ENCODE measurements at places on chromosomes 2 and 18. TPM values are rescaled to one million over a fixed set of nuclear protein-coding genes. Genes with fewer than 3 reads are reported as not detected.

Gene HSPE1
- 84.8 TPM for total RNA-seq

Gene IMPACT
- total RNA-seq: 30.8 TPM

Gene CNTNAP5
- not detected for total RNA-seq

Gene PSMA8
- total RNA-seq: not detected

Gene ATP6V1C2
- 3.8 TPM for total RNA-seq

Gene NTSR2
- not detected for total RNA-seq

Gene LONRF2
- 19.9 TPM for total RNA-seq

Gene ARID5A
- total RNA-seq: 10.3 TPM

- DNase-seq: no peak
Observed at GRCh38 chr2:183259921-183260320, 135.7 kb downstream of the NUP35 start.

GRCh38 chr2:152603166-152603565, 114.1 kb downstream of the PRPF40A start:
- DNase-seq: no peak

DNA sequence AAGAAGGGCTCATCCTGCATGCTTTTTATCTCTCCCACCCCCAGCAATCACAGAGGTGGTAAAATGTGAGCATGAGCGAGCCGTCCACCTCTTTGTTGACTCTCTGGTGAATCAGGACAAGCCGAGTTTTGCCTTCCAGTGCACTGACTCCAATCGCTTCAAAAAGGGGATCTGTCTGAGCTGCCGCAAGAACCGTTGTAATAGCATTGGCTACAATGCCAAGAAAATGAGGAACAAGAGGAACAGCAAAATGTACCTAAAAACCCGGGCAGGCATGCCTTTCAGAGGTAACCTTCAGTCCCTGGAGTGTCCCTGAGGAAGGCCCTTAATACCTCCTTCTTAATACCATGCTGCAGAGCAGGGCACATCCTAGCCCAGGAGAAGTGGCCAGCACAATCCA, 19.5 kb downstream of the LIPG start:
- no peak for DNase-seq

DNA sequence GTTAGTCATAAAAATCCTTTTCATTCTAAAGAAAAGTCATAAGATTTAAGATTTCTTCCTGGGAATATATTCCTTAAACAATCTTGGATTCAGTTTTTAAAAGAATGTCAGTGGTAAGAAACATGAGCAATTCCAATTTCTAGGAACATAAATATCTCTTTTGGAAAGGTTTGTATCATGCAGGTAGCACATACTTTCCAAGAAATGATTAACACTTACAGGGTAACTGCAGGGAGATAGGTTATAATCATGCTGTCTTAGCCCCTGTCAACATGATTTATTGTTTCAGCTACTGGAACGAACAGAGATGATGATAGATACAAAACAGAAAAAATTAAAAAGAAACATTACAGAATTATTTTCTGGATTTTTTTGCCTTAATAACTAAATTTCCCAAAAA, 1537.7 kb downstream of the LRP1B start:
- no peak for DNase-seq

- no peak for DNase-seq
Observed at GRCh38 chr18:21652073-21652472, 40.0 kb downstream of the SNRPD1 start.

- no peak for DNase-seq
Observed at GRCh38 chr2:45731141-45731540, 79.7 kb downstream of the PRKCE start.

DNA sequence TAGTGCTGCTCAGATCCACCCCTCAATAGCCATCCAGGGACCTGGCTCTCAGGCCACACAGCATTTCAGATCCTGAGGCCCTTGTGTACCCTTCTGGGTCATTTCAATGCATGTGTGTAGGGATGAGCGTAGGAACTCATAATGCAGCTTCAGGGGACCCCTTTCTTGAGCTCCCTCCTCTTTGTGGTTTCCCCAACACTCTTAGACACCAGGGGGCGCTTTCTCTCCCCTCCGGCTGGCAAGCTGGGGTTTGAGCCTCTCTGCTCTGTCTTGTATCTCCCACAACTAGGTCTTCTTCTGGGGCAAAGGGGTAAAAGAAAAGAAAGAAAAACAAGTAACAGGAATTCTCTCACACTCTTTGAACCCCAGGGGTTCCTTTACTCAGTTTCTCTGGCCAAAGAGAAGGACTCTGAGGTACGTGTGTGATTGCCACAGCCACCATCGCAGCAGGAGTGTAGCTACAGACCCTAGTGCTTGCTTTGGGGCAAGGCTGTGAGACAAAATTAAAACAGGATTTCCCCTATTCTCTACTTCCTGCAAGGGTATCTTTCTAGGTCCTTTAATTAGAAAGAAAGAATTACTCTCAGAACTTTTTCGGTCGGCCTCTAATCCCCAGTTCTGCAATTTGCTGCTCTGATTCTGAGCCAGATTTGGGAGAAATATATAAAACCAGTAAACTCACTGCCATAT, 38.0 kb downstream of the CABYR start:
- peak; percentile 86 for DNase-seq

DNA sequence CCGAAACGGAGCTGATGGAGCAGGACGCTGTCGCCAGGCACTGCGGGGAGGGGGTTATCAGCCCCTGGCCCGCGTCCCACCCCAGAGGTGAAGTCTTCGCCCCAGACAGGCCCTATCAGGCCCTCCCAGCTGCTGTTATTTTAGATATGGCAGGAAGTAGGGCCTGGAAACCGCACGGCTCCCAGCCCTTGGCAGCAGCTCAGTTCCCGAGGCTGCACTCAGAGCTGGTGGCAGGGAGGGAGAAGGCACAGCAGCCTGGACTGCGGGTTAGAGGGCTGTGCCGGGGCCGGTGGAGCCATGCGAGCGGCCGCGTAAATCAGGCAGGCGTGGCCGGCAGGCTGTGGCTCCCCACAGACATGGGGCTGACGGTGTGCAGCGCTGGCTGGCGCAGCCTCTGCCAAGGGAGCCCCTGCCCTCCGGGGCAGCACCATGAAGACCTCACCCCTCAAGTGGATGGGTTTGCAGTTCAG, 111.4 kb downstream of the NFATC1 start:
- peak; percentile 50 for DNase-seq

DNA sequence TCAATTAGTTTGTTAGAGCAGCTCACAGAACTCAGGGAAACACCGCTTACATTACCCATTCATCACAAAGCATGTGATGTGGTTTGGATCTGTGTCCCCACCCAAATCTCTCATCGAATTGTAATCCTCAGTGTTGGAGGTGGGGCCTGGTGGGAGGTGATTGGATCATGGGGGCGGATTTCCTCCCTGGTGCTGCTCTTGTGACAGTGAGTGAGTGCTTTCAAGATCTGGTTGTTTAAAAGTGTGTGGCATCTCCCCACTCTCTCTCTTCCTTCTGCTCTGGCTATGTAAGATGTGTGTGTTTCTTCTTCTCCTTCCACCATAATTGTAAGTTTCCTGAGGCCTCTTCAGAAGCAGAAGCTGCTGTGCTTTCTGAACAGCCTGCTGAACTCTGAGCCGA, 63.5 kb upstream of the AGPS start:
- no peak for DNase-seq

DNA sequence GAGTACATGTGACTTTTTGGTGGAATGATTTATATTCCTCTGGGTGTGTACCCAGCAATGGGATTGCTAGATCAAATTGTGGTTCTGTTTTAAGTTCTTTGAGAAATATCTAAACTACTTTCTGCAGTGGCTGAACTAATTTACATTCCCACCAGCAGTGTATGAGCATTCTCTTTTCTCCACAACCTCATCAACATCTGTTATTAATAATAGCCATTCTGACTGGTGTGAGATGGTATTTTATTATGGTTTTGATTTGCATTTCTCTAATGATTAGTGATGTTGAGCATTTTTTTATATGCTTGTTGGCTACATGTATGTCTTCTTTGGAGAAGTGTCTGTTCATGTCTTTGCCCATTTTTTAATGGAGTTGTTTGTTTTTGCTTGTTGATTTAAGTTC, 267.4 kb upstream of the NT5C1B start:
- no peak for DNase-seq

DNA sequence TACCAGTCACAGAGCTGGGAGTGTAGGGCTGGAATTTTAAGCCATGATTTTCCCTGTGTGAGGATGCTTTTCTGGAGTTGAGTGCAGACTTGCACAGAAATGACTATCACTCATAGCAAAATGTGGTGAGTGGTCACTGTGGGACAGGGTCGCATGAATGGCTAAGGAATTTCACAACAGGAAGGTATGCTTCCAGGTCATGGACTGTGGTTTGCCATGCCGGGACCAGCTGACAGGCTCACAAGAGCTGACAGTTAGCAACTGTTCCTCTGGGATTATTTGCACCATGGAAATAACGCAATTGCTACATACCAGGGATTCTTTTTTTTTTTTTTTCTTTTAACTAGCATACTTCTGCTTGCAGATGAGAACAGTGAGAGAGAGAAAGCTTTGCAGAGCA, 3.8 kb upstream of the UXS1 start:
- DNase-seq: no peak

GRCh38 chr18:69588301-69588700, 187.6 kb downstream of the DOK6 start:
- no peak for DNase-seq

DNA sequence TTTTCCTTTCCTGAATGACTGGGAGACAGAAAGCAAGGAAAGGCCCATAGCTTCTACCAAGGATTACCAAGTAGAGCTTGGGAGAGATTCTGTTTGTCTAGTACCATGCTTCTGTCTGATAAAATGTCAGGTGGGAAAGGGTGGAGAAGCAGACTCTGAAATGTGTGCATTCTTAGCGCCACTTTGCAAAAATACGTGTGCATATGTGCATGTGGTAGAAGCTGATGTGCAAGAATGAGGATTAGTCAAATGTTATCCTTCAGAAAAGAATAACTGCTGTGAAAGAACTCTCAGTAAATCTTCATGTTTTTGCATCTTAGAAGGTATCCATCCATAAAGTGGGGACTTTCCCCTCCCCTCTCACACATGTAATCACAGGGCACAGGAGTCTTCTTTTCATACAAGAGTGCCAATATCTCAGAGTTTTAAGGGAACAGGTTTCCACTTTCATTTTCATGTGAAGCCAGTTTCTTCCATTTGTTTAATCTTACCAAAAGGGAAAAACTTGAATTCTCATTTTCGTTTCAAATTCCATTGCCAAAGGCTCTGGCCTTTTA, 15.4 kb upstream of the DGKD start:
- no peak for DNase-seq

DNA sequence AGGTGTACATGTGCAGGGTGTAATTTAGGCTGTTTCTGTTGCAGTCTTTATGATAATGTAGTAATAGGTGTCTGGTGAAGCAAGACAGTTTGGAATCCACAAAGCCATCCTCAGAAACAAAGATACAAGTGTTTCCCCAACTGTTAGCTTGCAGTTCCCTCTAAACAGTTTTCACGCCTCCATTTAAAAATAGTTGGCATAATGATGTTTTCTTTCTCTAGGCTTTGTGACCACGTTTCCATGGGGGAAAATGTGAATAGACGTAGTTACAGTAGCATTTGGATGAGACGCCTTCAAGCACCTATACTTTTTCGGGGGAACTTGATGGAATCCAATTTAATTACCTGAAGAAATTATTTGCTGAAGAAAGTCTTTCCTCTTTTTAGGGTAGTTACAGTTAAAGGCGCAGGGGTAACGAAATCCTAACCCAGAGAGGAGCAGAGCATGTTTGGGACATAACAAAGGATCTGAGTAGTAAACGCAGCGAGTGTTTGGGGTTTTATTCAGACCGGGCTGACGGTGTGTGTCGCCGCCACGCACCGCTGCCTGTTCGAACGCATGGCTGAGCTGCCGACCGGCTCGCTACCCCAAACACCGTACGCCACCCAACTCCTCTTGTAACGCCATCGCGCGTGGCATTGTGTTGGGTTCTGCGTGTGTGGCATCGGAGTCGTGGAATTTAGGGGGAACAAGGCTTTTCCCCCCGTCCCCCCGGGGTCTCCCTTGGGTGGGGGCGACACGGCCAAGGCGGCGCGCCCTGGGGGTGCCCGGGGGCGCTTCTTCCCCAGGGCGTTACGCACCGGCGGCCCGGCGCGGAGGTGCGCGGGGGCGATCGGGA, 681 bp upstream of the NRP2 start:
- DNase-seq: peak; percentile 58

DNA sequence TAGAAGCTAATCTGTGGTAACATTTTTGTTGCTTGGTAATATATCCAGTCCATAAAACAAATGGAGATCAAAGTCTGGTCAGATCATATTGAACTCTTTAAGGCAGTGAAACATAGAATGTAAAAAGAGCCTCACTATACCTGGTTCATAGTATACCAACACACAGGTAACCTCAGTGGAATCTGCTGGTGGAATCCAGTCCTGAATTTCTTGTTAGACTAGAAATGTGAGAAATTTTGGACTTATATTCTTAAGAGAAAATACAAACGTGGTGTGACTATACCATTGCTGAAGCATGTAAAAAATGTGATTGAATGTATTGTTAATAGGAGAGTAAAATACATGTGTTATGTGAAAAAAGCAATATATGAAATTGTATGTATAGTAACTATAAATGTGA, 46.1 kb upstream of the GRHL1 start:
- no peak for DNase-seq

DNA sequence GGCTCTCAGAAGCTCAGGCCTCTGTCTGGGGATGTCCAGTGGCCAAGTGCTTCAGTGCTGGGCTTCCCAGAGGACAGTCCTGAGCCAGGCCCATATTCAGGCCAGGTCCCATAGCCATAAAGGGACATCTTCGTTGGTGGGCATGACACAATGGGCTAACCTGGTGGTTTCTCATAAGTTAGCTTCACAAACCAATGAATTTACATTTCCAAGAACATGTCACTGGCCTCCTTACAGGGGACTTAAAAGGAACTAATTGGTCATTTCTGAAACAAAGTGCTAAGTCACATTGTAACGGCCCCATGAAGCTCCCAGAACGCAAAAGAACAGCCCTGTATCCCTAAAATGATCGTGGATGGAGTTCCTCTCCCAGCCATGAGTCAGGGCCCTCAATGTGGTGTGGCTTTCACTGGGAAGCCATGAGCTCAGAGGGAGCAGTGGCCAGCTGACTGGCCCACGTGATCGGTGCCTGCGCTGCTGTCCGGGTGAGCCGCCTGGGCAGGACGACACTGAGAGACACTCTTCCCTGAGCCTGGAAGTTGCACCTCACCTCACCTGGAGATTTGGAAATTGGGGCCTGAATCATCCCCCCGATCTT, 163.7 kb upstream of the APCDD1 start:
- DNase-seq: peak; percentile 34

GRCh38 chr18:1014951-1015624, 110.4 kb downstream of the ADCYAP1 start:
- DNase-seq: no peak

GRCh38 chr2:10175441-10175840, 52.9 kb downstream of the RRM2 start:
- no peak for DNase-seq
